Esophagus mucosa (tissue), 1 donor: ENCODE measurements at places on chromosomes 2 and 18. TPM values are rescaled to one million over a fixed set of nuclear protein-coding genes. Genes with fewer than 3 reads are reported as not detected.

MAP4K4 gene
- total RNA-seq: 62.9 TPM

DNA sequence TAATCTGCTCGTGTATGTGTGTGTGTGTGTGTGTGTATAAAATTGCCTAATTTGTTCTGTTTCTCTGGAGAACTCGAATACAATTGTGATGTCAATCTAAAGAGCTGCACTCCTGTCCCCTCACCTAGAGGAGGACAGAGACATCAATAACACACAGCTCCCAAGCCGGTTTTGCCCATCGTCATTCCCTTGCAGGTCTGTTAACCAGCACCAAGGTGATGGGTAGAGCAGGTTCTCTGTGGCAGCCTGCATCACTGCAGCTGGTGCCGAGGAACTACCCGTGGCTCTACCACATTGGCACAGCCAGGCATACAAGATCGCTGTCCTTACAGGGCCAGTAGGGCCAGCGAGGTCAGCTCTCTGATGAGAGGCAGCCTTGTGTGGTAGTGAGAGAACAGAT, 41.0 kb downstream of the LBH start:
- ATAC-seq: no peak

- ATAC-seq: no peak
These were observed 42.4 kb downstream of the MBD2 start for GRCh38 chr18:54181856-54182602.

DNA sequence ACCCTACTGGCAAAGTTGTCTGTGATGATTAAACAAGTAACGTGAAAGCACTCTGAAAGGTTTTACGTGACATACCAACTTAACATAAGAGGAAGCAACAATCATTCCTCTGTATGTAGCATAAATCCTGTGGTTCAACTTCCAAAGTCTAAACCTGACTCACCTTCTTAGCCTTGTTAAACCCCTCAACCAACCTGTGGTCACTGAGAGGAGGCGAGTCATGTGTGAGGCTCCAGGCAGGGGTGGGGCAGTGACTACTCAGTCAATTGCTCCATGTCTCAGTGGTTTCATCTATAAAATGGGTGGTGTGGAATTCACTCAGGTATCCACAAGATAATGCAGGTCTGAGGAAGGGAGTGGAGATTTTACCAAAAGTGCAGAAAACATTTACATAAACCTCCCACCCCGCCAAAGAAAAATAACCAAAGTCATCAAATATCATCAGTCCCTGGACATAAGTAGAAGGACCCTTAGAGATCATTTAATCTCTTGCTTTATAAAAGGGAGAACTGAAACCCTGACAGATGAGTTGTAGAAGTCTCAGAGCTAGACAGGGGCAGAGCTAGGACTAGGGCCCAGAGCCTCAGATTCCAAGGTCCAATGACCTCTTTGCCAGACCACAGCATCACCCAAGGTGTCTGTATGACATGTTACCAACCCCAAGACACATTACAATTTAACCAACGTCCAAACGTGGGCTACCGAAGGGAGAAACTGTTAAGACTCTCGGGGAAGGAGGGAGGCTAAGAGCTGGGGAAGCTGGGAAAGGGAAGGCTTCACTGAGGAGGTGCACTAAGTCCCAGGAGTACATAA, 3.7 kb upstream of the PCBP1 start:
- ATAC-seq: peak; percentile 71
